Left lung (tissue), 14 donors: ENCODE measurements at places on chromosomes 13 and 19.

DNA sequence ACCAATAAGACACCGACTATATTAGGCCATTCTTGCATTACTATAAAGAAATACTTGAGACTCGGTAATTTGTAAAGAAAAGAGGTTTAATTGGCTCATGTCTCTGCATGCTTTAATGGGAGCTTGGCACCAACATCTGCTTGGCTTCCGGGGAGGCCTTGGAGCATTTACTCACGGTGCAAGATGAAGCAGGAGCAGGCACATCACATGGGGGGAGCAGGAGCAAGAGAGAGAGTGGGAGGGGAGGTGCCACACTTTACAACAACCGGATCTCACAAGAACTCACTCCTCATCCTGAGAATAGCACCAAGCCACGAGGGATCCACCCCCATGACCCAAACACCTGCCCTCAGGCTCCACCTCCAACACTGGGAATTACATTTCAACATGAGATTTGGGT is 224.8 kb downstream of the KLF5 start:
- DNase-seq = no peak

GRCh38 chr19:49843265-49843664 is 7.7 kb upstream of the PTOV1 start:
- no peak for DNase-seq

DNA sequence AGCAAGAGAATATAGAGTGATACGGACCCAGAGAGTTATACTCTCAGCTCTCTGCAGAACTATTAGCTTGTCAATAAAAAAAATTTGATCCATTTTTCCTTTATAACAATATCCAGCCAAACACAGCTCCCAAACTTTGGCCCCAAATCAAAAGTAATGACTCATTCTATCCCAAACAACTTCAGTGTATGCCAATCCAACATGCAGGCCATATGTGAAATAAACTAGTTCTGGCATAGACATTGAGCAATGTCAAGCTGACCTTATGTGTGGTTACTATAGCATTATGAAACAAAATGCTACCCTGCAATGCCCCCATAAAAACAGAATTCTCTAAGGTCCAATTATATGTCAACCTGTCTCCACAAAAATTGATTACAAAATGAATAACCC is 209.5 kb downstream of the DNAJC15 start:
- no peak for DNase-seq

DNA sequence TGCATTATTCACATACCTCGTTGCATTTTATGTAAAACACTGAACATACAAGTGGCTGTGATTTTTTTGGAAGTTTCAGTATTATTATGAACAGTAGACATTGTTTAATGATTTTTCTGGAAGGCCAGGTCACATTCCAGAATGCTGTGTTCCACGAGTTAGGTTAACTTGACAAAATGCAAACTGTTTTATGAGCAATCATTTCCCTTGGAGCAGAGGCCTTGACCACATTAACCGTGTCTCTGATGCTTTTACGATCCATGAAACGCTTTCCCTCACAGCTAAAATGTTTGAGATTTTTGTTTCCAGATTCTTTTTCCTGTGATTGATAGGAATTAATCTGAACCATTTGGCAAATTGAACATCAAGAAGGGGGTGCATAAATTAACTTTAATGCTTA is 57.8 kb downstream of the MBNL2 start:
- no peak for DNase-seq

GRCh38 chr13:22047082-22047784 is 376.4 kb downstream of the FGF9 start:
- no peak for DNase-seq

DNA sequence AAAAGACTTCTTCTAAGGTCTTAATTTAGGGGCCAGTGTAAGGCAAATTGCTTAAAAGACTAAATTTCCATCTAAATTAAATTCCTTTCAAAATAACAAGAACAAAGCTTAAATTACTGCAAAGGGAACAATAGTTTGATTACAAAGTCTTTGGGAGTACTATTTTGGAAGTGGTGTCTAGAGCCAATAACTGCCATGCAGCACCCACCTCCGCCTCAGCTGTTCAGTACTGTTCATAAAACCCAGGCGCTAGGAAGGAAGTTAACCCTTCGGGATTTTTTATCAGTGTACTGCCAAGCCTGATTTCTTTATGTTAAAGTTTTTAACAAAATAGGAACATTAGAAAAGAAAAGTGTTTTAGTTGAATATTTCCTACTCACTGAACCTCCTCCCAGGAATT is 210.1 kb downstream of the LIG4 start:
- DNase-seq = no peak
